ENCODE measurements at places on chromosomes 12 and 14. TPM values are rescaled to one million over a fixed set of nuclear protein-coding genes. Genes with fewer than 3 reads are reported as not detected.

DNA sequence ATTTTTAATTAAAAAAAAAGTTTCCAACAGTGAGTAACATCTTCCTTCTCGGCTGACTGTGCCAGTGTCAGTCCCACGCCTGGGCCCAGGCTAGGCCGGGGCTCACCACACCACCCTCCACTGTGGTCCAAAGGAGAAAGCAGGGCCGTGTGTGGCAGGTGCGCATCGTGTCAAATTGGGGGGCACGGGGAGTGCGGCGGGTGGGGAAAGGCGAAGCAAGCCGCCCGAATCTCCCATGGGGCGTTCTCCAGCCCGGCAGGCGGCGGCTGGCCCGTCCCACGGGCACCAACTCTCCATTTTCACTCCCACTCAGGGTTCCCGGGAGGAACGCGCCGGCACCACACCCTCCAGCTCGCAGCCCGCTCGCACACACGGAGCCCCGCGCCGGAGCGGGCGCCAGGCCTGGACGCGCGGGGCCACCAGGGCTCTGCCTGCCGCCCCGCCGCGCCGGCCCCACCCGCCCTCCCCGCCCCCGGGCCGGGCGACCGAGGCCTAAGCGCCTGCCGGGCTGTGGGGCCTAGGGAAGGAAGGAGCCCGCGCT, 604 bp downstream of the EEA1 start:
- peak; percentile 47 for DNase-seq

- no peak for DNase-seq
Measured at GRCh38 chr12:117120787-117121186, 21.6 kb upstream of the TESC start.

- DNase-seq: no peak
Measured at GRCh38 chr14:95507174-95507573, 9.3 kb downstream of the SYNE3 start.

GRCh38 chr12:123288751-123289346, 17.2 kb upstream of the CDK2AP1 start:
- DNase-seq: no peak

POTEM gene
- not detected for total RNA-seq

Data from G401 (cell line).